Sciatic nerve (tissue), 2 donors: ENCODE measurements at places on chromosomes 2 and 18. TPM values are rescaled to one million over a fixed set of nuclear protein-coding genes. Genes with fewer than 3 reads are reported as not detected.

- no peak for DNase-seq
Measured at GRCh38 chr2:167187978-167188967, 300.0 kb downstream of the XIRP2 start.

The VAMP8 gene
- 31.1 TPM for total RNA-seq

- DNase-seq, result no peak
Measured at GRCh38 chr2:221337957-221338685, 234.0 kb downstream of the EPHA4 start.

- no peak for DNase-seq
Measured at GRCh38 chr2:46368401-46368800, 71.2 kb downstream of the EPAS1 start.

DNA sequence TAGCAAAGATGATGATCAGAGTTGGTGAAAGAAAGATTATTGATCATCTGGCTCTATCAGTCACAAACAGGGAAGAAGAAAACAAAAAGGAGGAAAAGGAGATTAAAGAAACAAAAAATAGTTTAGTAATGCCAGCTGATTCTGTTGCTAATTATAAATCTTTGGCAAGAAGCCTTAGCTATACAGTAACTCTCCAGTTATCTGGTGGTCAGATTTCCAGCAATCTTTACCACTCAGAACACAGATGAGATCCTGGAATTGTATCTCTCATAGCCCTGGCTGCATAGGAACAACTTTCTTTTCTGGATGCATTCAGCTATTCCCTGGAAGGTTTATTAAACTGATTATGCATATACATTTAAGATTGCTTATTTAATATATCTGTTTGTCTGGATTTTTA, 256.8 kb upstream of the ZEB2 start:
- no peak for DNase-seq

DNA sequence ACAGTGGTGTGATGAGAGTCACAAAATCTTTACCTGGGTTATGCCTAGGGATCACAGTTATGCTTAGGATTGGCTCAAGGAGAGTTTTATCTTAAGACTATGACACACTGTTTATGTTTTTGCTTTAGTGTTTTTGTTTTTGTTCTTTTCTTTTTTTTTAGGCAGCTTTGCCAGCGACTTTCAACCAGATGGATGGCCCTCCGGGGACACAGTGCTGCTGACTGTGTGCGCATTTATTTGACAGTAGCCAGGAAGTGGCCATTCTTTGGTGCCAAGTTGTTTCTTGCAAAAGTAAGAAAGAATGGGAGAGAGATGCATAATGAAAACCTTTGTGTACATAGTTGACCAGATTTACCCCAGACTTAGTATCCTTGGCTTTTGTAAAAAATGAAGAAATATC, 15.1 kb upstream of the DYNC2LI1 start:
- peak; percentile 69 for DNase-seq

GRCh38 chr2:173452416-173452815, 97.7 kb downstream of the CDCA7 start:
- DNase-seq, result no peak

DNA sequence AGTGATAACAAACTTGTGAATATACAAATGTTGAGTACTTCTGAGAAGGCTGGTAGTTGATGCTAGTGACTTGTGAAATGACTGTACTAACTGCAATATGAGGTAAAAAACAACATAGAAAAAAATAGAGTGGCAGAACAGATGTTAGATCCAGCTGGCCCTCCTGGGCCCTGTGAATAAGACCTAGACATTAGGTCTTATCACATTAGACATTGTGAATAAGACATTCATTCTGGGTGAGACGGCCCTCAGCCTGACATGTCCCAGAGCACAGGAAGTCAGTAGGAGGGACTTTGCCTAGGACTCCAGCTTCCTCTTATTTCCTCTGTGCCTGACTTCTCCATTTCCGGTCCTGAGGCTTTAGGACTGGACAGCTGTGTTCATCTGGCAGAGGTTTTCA, 22.9 kb downstream of the DOK1 start:
- no peak for DNase-seq

The KCNE4 gene
- 7.3 TPM for total RNA-seq

DNA sequence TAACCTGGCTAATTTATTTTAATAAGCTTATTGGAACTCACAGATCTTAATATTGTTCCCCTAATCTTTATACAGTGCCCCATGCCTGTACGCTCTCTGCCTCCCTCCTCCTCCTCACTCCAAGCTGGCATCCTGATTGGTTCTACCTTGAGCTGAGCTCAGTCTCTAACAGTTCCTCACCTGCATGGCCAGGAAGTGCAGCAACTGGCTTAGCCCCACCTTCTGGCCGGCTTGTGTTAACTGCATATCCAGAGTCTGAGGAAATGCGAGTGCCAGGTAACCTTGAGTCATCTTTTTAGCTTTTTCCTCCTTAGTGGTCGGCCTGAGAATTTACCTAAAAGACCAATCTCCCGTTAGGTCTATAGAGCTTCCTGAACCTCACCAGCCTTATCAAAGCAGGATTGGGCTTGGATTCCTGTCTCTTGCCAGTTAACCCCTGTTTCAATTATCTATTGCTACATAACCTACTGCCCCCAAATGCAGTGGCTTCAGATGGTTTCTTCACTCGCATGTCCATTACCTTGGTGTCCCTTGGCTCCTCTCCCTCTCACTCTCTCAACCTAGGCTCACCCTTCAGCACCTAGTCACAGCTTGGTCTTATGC, 89.5 kb upstream of the STK39 start:
- DNase-seq, result no peak
